ENCODE measurements at places on chromosomes 4 and X.

DNA sequence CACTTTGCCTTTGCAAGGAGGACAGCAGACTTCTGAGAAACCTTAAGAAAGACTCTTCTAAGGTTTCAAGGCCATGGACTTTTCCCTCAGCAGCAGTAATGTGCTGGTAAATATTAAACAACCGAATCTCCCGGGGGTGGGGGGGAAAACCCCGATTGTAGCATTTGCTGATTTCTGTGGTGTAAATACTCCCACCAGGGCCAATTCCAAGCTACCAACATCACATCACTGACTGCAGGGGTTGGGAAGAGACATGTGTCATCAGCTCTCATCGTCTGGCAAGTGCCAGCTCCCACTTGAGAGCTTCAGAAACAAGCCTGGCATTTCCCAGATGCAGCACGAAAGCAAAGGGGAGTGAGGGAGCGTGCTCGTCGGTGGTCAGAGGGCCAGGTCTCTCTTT is 101.2 kb downstream of the BCOR start:
- DNase-seq: no peak

- DNase-seq: no peak
Measured at GRCh38 chr4:69523385-69524132, 27.9 kb upstream of the UGT2B4 start.

DNA sequence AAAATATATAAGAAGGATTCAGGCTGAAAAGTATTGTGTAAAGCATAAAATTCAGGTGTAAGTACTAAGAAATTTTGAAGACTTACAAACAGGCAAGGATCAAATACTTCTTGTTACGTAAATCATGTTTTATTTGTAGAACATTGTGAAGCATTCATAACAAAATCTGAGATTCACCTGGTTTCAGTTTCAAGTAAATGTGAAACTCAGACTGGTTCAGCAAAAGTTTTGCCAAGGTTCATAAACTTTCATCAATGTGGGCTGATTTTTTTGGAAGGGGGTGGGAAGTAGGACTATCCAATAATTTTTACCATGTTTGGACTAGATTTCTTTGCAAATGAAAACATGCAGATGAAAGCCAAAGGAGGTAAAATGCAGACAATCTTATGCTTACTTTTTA is 527.7 kb downstream of the ANKRD50 start:
- no peak for DNase-seq

DNA sequence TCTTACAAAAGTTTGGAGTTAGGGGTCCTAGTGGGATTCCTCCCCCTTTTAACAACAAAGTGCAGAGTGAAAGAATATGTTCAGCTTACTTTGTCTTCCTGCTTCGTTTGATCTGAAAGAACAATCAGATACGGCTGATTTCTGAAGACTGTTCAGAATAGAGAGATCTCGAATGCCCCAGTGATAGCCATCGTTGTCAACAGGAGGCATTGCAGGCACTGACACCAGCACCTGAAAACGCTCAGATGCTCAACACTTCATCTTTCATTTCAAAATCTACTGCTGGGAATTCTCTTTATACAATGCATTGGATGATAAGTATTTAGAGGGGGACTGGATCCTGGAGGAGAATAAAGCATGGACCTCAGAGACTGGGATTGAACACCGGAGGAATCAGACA is 186.3 kb upstream of the TENM3 start:
- no peak for DNase-seq

GRCh38 chr4:64727960-64728359 is 318.7 kb upstream of the TECRL start:
- DNase-seq: no peak

- no peak for DNase-seq
Measured at GRCh38 chr4:3849140-3849539, 83.0 kb downstream of the ADRA2C start.

GRCh38 chr4:39763714-39764572 is 66.0 kb downstream of the UBE2K start:
- DNase-seq: no peak

- DNase-seq: no peak
Measured at GRCh38 chr4:54525602-54526001, 132.2 kb upstream of the KIT start.

DNA sequence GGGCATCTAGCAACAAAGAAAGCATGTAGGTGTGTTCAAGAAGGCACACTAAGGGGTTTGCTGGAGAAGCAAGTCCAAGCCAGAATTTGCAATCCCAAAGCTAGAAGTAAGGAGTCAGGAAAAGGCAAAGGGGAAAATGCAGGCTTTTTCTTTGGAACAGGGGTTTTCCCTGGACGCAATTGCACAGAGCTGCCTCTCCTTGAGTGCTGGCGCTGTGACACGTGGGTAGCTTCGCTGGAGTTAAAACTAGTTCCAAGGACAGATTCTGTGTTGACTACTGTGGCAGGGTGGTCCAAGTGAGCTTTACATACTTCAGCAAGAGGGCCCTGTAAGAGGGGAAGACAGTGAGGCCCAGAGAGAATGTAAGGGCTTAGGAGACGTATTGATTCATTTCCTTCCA is 277.1 kb downstream of the ADGRA3 start:
- DNase-seq: no peak

DNA sequence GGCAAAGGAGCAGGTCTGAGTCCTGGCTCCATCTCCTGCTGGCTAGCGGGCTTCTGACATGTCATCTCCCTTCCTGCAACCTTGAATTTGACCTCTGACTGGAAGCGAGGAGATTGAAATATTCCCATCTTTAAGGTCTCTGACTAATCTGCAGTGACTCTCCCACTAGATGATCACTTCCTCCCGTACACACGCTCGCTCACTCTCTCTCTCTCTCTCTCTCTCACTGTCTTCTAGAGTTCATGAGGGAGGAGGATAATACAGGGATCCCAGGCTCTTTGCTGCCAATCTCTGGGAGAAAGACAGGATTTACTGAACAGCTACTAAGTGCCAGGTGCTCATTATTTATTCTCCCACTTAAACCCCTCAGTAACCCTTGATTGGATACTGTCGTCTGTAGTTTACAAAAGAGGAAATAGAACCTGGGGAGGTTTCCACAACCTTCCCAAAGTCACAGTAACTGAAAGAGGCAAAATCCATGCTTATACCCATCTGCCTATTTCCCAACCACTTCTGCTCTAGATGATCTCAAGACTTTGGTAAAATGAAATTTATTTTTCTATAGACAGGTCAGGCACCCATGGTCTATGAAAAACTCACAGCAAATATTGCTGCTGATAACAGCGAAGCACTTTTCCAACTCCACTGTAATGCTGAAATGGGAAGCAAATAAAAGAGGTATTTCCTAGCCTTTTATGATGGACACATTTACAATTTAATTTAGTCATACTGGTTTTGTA is 193.5 kb upstream of the C1QTNF7 start:
- DNase-seq: no peak

GRCh38 chr4:98706200-98706813 is 47.9 kb upstream of the TSPAN5 start:
- no peak for DNase-seq

DNA sequence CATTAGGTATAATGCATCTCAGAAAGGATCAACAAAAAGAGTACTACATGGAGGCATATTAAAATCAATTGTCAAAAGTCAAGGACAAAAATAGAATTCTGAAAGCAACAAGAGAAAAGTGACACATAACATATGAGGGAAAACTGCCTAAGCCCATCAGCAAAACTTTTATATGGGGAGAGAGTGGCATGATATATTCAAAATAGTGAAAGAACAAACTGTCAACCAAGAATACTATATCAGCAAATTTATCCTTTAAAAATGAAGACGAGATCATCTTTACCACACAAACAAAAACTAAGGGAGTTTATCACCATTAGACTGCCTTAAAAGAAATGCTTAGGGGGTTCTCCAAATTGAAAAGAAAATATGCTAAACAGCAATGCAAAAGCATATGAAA is 86.4 kb upstream of the CHRDL1 start:
- DNase-seq: no peak

- DNase-seq: no peak
Measured at GRCh38 chr4:173860094-173860493, 330.1 kb upstream of the HAND2 start.

GRCh38 chr4:30754021-30754420 is 33.9 kb downstream of the PCDH7 start:
- DNase-seq: no peak
